ENCODE measurements at places on chromosomes 13 and 19.

GRCh38 chr13:95164830-95165229, 136.4 kb downstream of the ABCC4 start:
- no peak for DNase-seq

DNA sequence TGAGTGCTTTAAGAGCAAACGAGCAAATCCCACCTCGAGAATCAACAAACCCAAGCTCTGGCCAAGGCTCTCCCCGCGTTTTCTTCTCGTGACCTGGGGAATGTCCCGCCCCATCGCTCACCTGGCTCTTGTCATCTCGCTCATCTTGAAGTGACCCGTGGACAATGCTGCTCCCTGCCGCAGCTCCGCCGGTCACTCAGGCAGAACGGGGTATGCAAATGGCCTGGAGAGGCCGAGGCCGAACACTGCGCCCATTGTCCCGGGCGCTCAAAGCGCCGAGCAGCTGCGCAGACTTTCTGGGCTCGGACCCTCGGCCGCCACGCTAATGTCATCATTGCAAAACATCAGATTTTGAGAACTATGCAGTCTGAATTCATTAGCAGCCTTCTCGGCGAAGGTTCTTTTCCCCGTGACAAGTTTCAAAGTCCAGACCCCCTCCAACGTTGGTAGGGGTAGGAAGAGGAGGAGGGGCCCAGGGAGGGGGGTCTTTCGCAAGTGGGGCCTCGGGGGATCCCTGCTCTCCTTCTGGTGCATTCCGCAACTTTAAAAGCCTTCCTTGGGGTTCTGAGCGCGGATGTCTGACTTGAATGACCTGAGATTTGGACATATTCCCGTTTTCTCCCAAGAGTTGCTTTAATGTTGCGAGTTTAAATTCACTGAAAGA, 39.7 kb downstream of the SOX1 start:
- DNase-seq: no peak

GRCh38 chr19:53237114-53237777, 17.4 kb downstream of the ZNF677 start:
- no peak for DNase-seq

- DNase-seq: no peak
These were observed 3.9 kb downstream of the TOMM40 start for GRCh38 chr19:44894946-44895345.

- DNase-seq: no peak
These were observed 9.0 kb downstream of the ZNF302 start for GRCh38 chr19:34686455-34686854.

DNA sequence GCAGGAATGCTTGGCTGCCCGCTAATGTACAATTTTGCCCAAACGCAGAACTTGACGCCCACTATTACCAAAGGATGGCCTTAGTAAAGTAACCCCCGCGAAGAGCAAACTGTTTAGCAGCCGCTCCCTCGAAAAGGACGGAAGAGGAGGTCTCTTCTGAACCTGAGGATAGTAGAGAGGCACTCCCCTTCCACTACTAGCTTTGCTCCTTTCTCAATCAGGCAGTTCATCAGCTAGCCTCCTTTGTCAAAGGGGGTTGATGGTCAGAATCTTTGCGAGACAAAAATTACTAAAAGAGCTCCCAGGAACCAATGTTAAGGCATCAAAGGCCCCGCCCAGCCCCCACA, 534 bp downstream of the CAB39L start:
- peak; percentile 21 for DNase-seq

DNA sequence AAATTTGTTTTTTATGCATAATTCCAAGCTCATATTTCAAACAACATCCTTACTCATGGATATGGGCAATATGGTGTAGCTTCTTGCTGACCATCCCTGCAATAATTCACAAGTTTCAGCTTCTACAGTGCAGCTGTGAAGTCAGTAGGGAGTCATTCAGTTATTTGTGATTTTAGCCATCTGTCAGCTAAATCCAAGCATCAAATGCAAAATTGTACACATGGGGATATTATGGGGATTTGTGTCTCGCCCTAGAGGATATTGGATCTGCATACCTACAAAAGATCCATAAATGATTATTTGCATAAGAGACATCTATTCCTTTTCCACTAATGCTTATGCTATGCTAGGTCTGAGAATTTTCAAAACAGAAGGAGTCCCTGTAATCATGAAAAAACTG, 217.9 kb upstream of the SLITRK5 start:
- DNase-seq: peak; percentile 8

DNA sequence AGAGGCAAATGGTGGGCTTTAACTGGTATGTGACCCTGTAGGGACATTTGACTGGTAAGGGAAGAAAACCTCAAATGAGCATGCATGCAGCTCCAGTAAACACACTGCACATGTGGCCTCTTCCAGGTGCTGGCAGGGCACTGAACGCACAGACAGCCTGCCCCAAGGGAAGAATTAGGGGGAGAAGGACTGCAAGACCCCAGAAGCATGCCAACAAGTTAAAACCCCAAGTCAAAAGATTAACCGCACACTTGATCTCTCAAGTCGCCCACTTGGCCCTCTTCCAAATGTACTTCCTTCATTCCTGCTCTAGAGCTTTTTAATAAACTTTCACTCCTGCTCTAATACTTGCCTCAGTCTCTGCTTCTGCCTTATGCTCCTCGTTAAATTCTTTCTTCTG, 46.9 kb upstream of the SLITRK1 start:
- no peak for DNase-seq

DNA sequence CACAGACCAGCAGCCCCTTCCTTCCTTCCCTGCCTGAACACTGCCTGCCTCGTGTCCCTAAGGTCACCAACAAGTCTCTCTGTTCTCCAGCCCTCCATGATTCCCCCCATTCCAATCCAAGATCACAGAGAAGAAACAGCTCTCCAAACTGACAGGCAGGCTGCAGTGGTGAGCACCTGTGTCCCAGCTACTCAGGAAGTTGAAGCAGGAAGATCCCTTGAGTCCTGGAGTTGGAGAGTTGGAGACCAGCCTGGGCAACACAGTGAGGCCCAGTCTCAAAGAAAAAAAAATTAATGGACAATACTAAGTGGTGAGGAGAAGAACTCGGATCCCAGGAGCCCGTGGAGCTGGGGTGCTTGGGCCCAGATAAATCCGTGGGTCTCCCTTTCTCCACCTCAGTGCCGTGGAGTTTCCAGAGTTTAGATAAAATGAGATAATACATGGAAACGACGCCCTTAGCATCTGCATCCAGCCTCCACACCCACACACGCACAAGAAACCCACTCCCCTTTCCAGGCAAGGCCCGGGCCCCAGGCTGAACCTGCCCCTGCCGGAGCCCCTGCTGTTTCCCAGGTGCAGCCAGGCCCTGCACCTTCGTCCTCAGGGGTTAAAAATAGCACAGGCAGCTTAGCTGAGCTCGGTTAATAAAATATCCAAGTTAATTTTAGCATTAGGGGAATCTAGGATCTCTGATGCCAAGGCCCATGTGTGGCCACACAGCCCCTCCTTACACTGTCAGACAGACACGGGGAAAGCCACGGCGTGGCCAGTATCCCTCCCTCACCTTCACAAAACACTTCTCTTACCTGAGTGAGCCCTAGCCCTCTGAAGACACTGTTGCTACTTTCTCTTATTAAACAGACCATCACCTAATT, 4.7 kb downstream of the RASA3 start:
- no peak for DNase-seq

GRCh38 chr13:45162194-45162593, 38.7 kb downstream of the KCTD4 start:
- DNase-seq: no peak

DNA sequence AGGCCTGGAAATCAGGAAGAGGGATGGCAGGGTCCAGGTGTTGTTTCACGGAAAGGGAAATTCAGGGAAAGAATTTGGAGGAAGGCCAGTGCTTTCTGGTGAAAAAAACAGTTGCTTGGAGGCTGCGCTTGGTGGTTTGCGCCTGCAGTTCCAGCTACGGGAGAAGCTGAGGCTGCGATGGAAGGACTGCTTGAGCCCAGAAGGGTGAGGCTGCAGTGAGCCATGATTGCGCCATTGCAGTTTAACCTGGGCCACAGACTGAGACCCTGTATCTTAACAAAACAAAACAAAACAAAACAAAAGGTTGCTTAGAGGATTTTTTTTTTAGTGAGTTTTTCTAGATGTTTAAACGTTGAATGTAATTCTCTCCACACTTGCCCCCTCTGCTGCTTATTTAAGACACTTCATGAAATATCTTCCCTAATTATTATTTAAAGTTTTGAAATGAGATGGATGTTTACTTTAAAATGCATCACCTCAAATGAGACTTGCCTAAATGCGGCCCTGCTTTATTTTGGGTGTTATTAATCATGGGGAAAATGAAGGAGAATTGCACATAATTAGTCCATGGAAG, 75.4 kb upstream of the TRPC4 start:
- no peak for DNase-seq

- no peak for DNase-seq
These were observed 9.7 kb downstream of the BCKDHA start for GRCh38 chr19:41407271-41407670.

GRCh38 chr13:43473437-43473836, 313.3 kb downstream of the ENOX1 start:
- no peak for DNase-seq

DNA sequence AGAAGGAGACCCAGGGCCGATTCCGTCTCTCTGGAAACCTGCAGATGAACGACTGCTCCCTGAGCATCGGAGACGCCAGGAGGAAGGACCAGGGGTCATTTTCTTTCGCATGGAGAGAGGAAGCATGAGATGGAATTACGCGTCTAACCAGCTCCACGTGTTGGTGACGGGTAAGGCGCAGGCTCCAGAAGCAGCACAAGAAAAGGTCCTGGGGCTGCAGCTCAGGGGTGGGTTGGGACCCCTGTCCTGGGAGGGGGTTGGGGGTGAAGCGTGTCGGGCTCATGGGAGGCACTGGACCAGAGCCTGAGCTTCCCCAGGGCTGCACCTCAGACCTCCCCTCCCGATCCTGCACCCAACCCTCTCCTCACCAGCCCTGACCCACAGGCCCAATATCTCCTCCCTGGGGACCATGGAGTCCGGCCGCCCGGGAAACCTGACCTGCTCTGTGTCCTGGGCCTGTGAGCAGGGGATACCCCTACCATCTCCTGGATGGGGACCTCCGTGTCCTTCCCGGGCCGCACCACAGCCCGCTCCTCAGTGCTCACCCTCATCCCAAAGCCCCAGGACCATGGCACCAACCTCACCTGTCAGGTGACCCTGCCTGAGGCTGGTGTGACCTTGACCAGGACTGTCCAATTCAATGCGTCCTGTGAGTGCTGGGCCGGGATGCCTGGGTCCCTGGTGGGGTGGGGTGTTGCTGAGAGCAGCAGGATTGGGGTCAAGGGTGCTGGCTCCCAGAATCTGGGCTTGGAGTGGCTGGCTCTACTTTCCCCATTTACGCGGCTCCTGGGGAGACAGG, 39.6 kb upstream of the CD33 start:
- no peak for DNase-seq

- DNase-seq: no peak
These were observed 1.1 kb upstream of the PPP1R12C start for GRCh38 chr19:55118401-55118991.

GRCh38 chr13:109651854-109652253, 134.5 kb downstream of the IRS2 start:
- DNase-seq: no peak

GRCh38 chr19:2653710-2654707, 48.5 kb downstream of the GNG7 start:
- DNase-seq: no peak

GRCh38 chr19:38710928-38711725, 33.1 kb downstream of the CAPN12 start:
- no peak for DNase-seq

DNA sequence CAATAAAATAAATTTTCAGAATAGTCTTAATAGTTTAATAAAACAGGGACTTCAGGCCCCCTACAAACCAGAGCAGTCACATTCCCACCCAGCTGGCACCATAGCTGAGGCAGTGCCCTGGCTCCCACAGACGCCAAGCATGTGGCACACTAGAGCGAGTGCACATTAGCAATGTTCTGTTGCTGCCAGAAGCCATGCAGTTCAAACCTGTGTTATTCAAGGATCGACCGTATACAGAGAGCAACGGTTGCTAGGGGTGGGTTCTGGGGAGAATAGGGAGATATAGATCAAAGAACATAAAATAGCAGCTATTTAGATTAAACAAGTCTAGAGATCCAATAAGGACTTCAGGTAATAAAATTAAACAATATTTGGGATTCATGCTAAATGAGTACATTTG, 419.3 kb upstream of the KLHL1 start:
- peak; percentile 36 for DNase-seq

- DNase-seq: no peak
These were observed 189.9 kb downstream of the DACH1 start for GRCh38 chr13:71677124-71677523.

DNA sequence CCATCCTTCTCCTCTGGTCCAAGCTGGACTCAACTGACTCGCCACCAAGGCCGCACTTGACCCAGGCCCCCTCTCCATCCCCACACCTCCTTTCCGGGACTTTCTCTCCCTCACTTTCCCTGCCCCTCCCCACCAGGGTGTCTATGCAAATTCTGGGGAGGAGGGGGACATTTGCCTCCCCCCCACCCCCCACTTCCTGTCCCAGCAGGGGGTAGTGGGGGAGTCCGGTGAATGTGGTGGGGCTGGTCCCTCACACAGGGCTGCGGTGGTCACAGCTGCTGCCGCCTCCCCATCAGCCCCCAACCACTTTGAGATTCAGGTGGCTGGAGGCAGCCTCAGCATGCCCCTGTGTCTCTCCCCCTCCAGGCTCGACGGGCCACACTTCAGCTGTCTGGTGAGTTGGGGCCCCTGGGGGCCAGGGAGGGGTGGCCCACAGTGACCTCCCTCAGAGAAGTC, 870 bp downstream of the SPIB start:
- no peak for DNase-seq

DNA sequence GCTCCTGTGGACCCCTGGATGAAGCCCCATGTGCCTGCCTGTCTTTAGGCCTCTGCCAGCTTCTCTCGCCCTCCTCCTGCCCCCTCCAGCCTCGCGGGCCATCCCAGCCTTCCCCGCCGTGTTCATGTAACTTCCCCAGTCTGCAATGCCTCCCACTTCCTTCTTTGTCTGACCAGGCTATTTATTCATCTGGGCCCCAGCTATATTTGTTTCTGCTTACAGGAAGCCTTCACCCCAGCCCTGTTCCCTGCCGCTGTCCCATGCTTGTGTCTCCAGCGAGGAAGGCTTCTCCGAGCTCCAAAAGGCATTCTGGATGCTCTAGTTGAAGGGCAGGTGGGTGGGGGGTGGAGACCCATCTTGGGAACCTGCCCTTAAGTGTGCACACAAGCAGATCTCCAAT, 7.9 kb upstream of the C3 start:
- no peak for DNase-seq

- DNase-seq: no peak
These were observed 544.6 kb downstream of the SLITRK6 start for GRCh38 chr13:85254641-85255040.

DNA sequence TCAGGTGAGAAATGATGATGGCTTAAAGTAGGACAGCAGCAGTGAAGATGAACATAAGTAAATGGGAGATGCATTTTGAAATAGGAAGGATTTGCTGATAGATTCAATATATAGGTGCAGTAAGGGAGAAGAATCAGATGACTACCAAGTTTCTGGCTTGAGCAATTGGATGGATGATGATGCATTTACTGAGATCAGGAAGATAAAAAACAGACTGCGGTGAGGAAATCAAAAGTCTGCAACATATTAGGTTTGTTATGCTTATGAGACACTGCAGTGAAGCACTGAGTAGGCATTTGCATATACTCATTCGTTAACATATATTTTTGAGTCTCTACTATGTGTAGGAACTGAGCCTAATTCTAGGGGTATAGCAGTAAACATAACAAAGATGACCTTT, 184.2 kb downstream of the LACC1 start:
- DNase-seq: no peak

- no peak for DNase-seq
These were observed 82.0 kb upstream of the WASF3 start for GRCh38 chr13:26475176-26476110.

All from NCI-H446 treated with DMSO at 0.1 percent for 48 hours (cell line).